Stimulated activated CD4-positive, alpha-beta T cell treated with anti-CD3 and anti-CD28 coated beads, Interleukin-1b, Interleukin-23, amount 100 ng/mL, for 1 hour (primary cell): ENCODE measurements at places on chromosomes 1 and 21.
A peak's percentile ranks its signal among the peaks of the same experiment; 100 is the strongest.

GRCh38 chr1:33640114-33640660 is 167.7 kb downstream of the ZSCAN20 start:
- DNase-seq, result no peak

- DNase-seq, result no peak
Measured at GRCh38 chr1:7026169-7026568, 240.9 kb downstream of the CAMTA1 start.

DNA sequence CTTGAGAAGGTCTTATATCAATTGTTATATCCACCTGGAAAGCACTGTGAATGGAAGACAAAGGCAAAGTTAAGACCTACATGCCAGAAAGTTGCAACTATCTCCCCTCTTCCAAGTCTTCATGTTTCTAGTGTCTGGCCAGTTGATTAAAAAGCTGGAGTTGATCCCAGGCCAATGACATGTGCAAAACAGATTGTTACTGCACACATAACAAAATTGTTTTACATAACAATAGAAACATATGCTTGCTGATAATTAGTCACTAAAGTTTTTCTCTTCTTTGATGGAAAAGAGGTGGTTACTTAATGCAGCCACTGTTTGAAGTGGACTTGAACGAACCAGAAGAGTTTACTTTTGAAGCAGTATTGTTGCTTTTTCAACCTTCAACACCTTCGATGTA is 158.2 kb downstream of the TGFBR3 start:
- DNase-seq, result no peak

GRCh38 chr21:45267390-45267760 is 20.3 kb downstream of the POFUT2 start:
- no peak for DNase-seq

- DNase-seq, result peak; percentile 66
Measured at GRCh38 chr1:152052606-152053005, 15.8 kb upstream of the S100A11 start.

GRCh38 chr1:194062962-194063361 is 876.5 kb upstream of the B3GALT2 start:
- DNase-seq, result no peak

GRCh38 chr21:44253832-44254710 is 7.6 kb downstream of the DNMT3L start:
- DNase-seq, result no peak

DNA sequence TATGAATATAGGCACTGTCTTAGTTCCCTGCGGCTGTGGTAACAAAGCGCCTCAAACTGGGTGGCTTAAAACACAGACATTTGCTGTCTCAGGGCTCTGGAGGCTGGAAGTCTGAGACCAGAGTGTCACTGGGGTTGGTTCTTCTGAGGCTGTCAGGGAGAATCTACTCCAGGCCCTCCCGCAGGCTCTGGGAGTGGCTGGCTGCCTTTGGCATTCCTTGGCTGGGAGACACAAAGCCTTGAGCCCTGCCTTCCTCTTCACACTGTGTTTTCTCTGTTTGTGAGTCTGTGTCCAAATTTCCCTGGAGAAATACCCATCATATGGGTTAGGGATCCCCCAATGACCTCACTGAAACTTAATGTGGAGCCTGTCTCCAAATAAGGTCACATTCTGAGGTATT is 38.5 kb downstream of the B3GALT5 start:
- DNase-seq, result no peak

DNA sequence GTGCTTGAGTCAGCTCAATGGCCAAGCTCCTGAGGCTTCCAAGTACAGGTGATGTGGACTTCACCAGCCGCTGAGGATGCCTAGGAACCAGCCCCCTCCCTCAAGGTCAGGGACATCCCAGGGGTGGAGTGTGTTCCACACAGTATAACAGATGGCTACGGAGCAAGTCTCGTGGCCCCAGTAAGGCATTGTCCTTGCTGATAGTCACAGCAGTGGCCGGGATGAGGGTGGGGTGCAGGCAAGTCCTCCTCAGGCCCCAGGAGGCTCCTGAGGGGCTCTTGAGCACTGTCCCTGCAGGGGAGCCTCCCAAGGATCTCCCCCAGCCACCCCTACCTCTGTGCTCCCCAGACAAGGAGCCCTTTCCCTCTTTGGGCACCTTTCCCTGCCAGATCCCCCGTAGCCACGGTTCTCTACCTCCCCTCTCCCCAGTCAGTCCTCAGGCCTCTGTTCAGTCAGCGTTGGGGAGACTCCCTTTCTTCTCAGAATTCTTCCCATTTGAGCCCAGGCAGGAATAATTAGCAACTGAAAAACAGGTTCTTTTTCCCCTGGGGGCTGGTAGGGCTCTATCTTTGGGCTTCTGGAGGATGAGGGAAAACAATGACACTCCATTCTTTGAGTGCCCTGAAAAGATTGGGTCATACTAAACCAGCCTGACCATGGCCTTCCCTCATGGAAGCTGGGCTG is 7.1 kb upstream of the THEM5 start:
- no peak for DNase-seq

DNA sequence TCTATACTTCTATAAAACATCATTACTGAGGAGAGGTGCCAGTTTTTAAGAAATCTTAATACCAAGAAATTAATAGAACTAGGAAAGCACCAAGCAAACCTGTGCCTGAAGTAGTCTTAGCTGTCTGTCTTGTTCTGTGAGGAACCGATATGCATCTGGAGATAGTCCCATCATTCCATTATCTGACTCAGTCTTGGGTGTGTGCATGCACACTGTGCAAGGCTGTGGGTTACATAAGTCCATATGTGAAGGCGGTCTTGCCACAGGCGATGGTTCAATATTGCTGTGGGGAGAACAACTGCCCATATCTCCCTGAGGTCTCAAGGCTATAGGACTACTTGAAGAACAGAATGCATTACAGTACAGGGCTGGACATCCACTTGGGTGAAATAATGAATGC is 33.8 kb downstream of the STIL start:
- no peak for DNase-seq

DNA sequence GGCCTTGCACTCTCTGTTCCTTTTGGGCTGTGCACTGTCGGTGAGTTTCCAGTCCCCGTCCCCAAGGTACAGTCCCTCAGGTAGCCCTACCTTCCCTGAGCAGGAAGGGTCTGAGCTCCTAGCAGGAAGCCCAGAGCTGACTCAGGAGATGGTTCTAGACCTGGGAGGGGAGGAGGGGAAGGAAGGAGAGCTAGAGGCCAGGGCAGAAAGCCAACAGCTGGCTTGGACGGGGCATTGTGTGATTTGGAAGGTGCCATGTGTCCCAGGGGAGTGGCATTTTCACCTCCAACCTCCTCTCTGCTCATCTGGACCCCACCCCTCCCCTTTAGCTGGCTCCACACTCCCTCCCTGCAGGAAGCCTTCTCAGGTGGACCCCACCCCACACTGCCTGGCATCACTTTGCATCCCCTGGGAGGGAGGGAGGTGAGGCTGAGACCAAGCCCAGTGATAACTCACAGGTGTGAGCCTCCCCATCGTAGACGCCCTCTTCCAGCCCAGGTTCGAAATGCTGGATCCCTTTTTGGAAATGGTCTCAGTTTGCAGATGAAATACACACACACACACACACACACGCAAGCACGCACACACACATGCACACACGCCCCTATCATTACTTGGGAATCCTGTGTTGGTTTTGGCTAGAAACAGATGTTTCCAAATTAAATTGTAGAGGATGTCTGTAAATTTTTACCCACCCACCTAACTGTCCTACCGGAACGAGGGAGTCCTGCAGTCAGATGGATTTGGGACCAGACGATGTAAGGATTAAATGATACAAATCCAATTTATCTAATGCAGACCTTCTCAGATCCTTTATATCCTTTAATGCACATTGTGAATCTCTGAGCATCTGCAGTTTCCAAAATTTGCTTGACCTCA is 19.7 kb upstream of the IFNLR1 start:
- DNase-seq, result no peak

- DNase-seq, result no peak
Measured at GRCh38 chr21:36504067-36505058, 24.4 kb upstream of the CLDN14 start.

DNA sequence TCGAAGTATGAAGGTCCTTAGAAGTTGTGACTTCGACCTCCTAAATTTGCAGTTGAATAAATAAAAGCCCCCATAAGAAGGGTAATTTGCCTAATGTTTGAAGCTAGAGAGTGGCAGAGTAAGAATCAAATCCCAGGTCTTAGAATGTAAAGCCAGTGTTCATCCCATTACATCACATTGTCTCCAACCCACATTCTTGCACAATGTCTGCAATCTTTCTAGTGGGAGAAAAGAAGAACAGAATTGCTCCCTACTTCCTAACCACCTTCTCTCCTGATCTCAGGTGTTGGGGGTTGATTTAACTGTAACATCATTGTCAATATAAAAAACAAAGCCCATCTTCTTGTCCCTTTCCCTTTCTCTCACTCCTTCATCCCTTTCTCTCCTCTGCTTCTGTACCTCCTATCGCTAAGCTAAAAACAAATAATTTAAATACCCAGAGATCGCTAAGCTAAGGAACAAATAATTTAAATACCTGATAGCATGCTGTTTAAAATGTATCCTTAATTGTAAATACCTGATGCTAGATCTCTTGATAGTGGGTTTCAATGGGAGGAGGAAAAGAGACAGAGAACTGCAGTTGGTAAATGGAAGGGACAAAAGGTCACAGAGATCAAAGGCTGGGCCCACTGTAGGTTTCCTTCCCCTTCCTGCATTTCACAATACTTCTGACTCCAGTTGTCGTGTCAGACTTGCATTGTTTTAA is 32.1 kb upstream of the CCDC190 start:
- no peak for DNase-seq

GRCh38 chr21:32257962-32258785 is 20.7 kb downstream of the MIS18A start:
- no peak for DNase-seq

DNA sequence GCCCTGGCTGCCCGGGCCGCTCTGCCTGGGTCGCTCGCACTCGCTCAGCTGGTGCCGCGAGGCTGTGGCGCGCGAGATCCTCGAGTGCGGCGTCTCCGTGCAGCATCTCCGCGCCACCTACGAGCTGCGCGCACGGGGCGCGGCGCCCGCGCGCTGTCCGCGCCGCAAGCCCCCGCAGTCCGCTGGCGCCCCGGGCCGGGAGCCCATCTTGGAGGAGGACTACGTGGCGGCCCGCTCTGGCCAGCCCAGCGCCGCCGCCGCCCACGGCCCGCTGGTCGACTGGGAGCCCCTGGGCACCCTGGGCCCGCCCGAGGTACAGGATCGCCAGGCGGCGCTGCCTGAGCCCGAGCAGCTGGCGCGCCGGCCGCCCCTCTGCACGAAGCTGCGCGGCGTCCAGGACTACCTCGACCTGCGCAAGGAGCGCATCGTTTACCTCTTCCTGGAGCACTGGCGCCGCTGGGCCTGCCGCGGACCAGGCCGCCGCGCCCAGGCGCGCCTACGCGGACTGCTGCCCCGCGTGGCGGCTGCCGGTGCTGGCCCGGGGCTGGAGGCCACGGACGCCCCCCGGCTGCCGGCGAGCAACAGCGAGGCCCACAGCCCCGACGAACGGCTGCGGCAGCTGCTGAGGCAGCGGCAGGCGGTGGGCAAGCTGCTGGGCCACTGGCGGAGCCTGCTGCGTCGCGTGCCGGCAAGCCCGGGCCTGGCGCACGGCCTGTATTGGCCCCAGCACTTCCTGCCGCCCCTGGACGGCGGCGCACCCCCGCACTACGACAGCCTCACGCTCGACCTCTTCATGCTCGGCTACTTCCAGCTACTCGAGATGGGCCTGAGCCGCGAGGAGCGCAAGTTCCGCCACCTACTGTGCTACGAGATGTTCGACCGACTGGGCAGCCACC is 10.9 kb downstream of the TNFRSF25 start:
- no peak for DNase-seq

GRCh38 chr1:198833706-198834503 is 195.1 kb downstream of the PTPRC start:
- no peak for DNase-seq

GRCh38 chr1:151711044-151711800 is 5.4 kb downstream of the CELF3 start:
- no peak for DNase-seq

GRCh38 chr1:237341391-237341790 is 299.4 kb downstream of the RYR2 start:
- DNase-seq, result no peak

GRCh38 chr21:15121655-15122120 is 56.9 kb upstream of the NRIP1 start:
- DNase-seq, result no peak

DNA sequence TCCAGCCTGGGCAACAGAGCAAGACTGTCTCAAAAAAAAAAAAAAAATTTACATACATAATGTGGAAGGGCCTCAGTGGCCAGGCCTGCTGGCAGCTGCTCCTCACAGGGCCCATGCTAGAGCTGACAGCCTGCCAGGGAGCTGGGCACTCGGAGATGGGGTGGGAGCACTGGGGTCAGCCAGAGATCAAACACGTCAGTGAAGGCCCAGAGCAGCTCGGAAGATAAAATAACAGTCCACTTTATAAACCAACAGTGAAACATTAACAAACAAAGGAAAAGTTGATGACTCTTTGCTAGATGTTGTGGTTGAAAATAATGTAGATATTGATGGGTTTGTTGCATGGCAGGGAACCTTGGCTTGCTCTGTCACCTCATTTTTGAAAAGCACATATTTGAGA is 42.7 kb downstream of the ATP5PF start:
- DNase-seq, result no peak

- DNase-seq, result no peak
Measured at GRCh38 chr1:2186901-2187300, 7.7 kb downstream of the FAAP20 start.

DNA sequence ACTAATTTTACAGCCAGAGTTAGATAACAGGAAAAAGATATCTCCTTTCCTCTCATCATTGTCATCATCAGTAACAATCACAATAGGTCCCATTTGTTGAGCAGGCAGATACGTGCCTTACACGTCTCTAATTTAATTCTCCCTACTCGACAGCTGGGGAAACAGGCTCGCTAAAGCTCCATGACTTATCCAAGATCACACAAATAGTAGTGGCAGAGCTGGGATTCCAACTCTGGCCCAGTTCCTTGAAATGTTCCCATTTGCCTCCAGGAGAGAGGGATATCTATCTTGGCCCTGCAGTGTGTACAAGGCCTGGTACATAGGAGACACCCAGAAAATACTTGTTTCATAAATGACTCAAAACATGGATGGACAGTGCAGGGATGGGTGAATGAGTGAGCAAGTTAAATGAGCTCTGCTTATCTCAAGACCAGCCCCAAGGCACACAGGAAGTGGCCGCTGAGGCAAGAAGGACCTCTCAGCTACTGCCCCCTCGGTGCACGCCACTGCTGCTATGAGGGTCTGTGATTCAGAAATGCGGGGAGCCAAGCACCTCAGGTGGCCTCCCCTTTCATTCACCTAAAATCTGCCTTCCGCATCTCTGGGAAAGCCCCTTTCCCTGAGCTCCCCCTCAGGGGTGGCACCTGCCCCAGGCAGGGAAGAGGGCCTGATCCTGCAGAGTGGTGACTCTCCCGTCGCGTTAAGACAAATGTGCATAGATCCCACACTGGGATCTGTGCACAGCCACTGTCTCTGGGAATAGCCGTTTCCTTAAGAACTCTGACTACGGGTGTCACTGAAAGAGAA is 3.6 kb downstream of the KCNN3 start:
- no peak for DNase-seq
